ENCODE measurements at places on chromosomes 4 and X. TPM values are rescaled to one million over a fixed set of nuclear protein-coding genes. Genes with fewer than 3 reads are reported as not detected.

Gene PCDH10
- 0.30 TPM for total RNA-seq

Gene XAGE2
- total RNA-seq = not detected

Gene ASMT
- 0.44 TPM for total RNA-seq

Gene ADGRA3
- 17.4 TPM for total RNA-seq

Gene GLRB
- 0.91 TPM for total RNA-seq
